ENCODE measurements at places on chromosomes 5 and 9. TPM values are rescaled to one million over a fixed set of nuclear protein-coding genes. Genes with fewer than 3 reads are reported as not detected.

SPINK7 gene
- 0.59 TPM for total RNA-seq

- DNase-seq: no peak
Measured at GRCh38 chr9:105697871-105698270, 3.5 kb downstream of the TMEM38B start.

ZFP2 gene
- 1.9 TPM for total RNA-seq

DNA sequence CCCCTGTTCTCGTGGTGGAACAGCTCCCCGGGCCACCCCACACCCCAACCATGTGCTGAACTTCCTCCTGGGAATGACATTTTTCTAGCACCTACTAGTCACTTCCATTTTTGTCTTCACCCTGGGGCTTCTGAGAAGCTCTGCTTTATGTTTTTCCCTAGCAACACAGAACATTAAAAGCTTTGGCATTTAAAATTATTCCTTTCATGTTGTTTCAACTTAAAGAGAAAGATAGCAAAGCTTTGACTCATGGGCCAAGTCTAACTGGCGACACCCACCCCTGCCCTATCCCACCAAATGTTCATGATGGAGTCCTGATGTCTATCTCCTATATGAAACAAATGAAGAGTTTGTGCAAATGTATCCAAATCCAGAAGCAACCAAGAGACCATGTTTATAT lies 22.4 kb downstream of the BOD1 start:
- DNase-seq: no peak

- DNase-seq: no peak
Measured at GRCh38 chr5:57348376-57349140, 134.1 kb downstream of the ACTBL2 start.

- DNase-seq: no peak
Measured at GRCh38 chr5:84696651-84697050, 312.0 kb upstream of the EDIL3 start.

OR1J2 gene
- total RNA-seq: not detected

DNA sequence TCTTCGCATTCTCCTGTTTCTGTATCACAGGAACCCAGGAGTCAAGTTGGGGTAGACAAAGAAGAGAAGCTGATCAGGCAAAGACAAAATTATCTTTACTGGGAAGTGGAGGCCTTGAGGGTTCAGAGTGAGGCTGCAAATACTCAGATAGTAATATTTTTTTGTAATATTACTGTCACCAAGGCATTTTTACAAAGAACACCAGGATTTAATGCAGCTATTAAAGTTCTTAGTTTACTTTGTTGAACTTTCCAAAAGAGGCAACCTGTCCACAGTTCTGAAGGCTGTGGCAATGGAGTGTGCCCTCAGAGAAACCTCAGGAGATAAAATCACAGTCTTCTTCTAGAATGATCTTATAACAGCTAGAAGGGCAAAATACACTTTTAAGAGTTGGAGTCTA lies 74.9 kb downstream of the PGM5 start:
- no peak for DNase-seq

DNA sequence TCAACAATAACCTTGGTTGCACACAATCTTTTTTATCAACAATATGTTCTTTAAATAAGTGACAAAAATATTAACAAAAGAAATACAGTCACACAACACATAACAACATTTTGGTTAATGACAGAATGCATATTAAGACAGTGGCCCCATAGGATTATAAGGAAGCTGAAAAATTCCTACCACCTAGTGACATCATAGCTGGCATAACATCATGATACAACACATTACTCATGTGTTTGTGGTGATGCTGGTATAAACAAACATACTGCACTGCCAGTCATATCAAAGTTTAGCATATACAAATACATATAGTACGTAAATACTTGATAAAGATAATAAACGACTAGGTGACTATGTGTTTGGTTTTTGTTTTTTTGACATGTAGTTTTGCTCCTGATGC lies 344.8 kb upstream of the POU5F2 start:
- DNase-seq: no peak

PCDHA7 gene
- 0.30 TPM for total RNA-seq

- DNase-seq: no peak
Measured at GRCh38 chr9:124274226-124274625, 16.5 kb downstream of the NEK6 start.

DNA sequence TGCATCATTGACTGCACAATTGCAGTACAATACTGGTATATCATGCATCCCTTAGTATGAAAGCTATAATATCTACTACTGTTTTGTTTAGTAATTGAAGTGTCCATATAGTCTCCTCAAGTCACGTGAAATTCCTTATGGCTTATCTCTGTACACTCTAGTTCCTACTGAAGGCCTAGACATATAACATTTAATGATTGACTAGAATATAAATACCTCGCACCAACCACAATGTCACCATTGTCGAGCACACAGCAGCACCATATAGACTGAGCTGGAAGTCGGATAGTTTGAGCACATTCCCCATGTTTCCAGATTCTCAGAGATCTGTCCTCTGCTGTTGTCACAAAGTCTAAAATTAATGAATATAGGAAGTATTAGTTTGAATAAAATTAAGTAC lies 21.4 kb downstream of the PLAA start:
- DNase-seq: no peak

DNA sequence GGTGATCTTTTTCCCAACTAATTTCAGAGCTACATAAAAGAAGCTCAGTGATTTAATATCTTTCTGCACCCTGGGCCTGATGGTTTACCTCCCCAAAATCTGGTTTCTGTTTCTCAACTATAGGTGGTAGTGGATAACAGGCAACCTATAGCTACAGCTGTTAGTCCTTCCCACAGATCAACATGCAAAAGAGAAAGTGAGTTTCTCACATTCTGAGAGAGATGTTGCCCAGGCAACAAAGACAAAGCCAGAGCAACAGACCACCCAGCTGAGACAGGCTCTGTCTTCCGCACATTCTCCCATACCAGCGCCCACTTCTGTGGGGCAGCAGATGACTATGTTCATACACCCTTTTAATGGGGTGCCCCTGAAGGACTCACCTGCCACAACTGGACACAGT lies 40.7 kb upstream of the PPP2R2B start:
- no peak for DNase-seq

DNA sequence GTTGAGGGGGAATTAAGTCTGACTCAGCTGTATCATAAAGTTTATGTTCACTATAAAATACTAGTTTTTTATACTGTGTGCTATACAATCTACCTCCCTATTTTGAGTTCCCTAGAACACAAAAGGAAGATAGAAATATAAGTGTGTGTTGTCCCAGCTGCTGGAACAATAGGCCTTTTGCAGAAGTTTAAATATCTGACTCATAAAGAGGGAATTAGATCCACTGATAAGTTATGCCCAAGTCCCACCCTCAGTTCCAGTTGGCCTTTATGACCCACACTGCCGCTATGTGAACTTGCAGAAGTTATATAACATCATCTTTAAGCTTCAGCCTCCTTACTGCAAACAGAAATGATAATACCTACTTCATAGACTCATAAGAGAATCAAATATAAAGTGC lies 88.5 kb upstream of the DAB2 start:
- DNase-seq: no peak

C7 gene
- total RNA-seq: 48.0 TPM

- DNase-seq: no peak
Measured at GRCh38 chr9:12554636-12555035, 138.5 kb upstream of the TYRP1 start.

- DNase-seq: no peak
Measured at GRCh38 chr9:126805554-126806262, 868 bp downstream of the ZBTB43 start.

SPATA31A3 gene
- not detected for total RNA-seq

DNA sequence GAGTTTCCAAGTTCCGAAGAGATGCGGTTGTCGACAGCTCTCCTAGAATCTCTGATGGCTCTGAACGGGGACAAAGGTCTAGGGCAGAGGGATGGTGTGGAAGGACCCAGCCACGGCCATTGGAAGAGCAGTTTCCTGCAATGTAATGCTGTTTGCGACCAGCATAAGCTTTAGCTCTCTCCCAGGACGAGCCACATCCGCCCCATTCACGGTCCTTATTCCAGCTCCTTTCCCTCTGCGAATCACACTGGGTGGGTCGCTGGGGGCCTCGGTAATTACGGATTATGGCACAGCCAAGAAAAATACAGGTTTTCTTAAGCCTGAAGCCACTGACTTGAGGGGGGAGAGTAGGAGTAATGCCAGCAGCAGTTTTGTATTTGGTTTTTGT lies 22.7 kb downstream of the ANXA2R start:
- no peak for DNase-seq

GRCh38 chr9:99859243-99859980 lies 37.7 kb downstream of the NR4A3 start:
- DNase-seq: no peak

GRCh38 chr5:124444147-124444775 lies 302.2 kb downstream of the ZNF608 start:
- DNase-seq: no peak

GRCh38 chr5:138110266-138110963 lies 26.6 kb downstream of the WNT8A start:
- no peak for DNase-seq

DNA sequence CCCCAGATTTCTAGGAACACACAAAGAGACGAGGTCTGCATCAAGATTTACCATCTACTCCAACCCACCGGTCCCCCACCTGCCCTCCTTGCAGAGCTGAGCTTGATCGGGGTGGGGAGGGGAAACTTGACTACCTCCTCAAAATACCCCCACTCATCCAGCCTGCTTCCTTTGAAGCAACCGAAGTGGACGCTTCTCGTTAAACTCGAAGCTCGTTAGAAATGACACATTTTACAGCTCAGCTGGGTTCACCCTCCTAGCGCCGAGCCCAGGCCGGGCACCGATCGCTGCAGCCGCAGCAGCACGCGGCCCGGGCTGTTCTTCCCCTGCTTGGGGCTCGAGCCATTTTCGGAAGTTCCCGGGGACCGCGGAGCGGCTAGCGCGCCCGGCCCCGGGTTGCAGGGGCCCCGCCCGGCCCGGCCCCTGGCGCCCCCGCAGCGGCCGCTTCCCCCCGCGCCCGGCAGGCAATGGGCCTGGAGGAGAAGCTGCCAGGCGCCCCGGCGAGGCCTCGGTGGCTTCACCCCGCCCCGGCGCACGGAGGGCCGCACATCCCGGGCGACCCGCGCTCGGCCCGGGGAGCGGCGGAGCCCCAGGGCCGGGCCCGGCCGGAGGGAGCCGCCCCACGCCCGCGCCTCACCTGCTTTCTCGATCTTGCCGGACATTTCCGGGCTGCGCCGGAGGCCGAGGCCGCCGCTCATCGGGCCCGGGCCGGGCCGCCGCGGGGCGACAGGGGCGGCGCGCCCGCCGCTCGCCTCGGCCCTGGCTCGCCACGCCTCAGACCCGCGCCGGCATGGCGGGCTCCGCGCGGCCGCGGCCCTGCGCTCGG lies 530 bp downstream of the RAPGEF1 start:
- no peak for DNase-seq

NOXA1 gene
- total RNA-seq: 0.30 TPM

- no peak for DNase-seq
Measured at GRCh38 chr5:41721516-41721915, 148.7 kb downstream of the OXCT1 start.

- DNase-seq: no peak
Measured at GRCh38 chr5:68220914-68221313, 5.4 kb downstream of the PIK3R1 start.

DNA sequence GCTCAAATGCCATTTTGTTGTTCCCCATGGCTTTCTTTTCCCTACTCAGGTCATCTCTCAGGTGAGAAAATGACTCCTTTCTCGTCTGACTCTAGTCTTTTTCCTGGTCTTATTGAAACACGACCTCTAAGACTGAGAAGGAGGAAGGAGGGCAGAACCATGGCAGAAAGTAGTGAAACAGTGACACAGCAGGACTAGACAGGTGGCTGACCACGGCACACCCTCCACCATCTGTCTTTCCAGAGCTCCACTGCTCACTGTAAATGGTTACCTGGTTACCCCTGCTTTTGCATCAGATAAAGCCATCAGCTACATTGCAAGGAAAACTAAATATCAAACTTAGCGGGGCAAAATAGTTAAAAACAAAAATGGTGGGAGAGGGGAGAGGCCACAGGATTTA lies 30.9 kb downstream of the NR4A3 start:
- no peak for DNase-seq

DNA sequence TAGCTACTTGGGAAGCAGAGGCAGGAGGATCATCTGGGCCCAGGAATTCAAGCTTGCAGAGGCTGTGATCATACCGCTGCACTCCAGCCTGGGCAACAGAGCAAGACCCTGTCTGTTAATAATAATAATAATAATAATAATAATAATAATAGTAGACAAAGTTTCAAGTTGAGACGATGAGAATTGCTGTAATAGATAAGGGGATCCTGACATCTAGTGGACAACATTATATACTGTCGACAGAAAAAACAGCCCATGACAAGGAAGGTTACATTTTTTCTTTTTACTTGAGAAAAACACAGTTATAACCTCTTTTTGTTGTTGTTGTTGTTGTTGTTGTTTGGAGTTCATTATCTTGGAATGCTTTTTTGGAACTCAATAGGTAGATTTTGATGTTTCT lies 35.3 kb downstream of the NDFIP1 start:
- DNase-seq: peak; percentile 10
